Stimulated activated CD8-positive, alpha-beta memory T cell treated with anti-CD3 and anti-CD28 coated beads, Interleukin-12 subunit alpha, Interleukin-12 subunit beta, amount 100 ng/mL, for 1 hour (primary cell): ENCODE measurements at places on chromosomes 12 and 14.

DNA sequence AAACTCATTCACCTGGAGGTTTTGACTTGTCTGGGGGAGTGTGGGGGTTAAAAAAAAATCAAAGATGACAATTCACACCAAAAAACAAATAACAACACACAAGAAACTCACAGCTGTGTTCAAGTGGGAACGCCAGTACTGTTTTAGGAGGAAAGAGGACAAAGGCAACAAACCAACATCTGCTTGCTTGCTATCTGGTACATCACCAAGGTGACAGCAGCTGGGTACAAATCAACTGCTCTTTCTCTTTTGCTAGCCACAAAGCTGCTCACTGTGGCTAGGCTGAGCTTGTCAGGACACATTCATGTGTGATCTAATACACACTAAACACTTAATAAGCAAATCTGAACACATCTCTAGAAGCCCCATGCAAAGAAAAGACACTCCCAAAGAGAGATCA lies 128.0 kb upstream of the RAP1B start:
- no peak for DNase-seq

- DNase-seq: no peak
These were observed at the start of gene MGST1 for GRCh38 chr12:16347391-16348298. Gene MGST1 (plus strand): TSS chr12:16347645. CDS start chr12:16354253, 6,608 bp downstream.

DNA sequence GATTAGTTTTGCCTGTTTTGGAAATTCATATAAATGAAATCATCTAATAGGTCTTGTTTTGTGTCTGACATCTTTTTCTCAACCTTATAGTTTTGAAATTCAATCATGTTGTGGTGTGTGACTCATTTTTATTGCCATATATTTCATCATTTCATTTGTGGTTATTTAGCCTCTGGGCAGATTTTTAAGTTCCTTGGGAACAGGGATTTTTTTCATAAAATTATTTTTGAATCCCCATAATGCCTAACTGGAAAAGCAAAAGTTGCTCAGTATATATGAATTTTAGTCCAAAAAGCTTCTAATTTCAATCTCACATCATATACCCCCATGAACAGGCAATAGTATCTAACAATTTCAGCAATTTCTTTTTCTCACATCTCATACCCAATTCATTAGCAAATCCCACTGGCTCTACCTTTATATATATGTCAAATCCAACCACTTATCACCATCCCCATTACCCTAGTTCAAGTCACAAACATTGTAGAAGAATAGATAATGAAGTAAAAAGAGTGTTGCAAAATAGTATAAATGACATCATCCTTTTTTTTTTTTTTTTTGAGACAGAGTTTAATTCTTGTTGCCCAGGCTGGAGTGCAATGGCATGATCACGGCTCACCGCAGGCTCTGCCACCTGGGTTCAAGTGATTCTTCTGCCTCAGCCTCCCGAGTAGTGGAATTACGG lies 2.6 kb upstream of the OR6J1 start:
- DNase-seq: no peak

DNA sequence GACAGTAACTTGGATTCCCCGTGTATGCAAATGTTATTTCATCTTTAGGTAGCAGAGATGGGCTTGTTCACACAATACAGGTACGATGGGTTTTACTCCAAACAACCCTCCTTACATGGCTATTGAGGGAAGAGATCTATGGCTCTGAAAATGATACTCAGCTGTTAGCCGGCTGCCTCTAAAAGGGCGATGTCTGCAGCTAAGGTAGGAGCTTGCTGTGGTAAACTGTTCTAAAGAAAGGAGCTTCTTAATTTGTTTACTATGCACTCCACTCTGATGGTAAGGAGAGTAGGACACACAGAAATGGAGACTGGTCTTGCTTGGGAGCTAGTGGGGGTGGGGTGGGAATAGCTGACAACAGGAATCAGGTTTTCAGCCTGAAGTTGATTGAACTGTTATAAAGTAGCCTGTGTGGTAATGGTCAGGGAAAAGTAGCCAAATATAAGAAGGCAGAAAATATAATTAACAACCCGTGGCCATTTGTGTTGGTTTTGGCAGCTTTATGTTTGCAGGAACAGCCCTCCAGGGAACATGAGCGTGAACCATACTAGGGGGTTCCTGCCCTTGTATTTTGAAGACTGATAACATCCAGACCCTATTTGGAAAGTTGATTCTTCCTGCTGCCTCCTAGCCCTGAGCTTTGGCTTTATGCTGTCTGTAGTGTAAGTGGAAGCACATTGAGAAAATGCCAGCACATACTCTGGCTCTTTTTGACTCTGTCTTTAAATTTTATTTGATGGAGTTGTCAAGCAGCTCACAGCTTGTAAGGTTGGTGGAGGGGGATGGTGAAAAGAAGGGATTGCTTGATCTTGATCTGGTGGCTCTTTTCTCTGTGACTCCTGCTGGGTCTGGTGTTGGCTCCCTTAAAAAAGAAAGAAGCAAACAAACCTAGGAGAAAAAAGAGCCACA lies 929.8 kb downstream of the DIO2 start:
- DNase-seq: no peak

DNA sequence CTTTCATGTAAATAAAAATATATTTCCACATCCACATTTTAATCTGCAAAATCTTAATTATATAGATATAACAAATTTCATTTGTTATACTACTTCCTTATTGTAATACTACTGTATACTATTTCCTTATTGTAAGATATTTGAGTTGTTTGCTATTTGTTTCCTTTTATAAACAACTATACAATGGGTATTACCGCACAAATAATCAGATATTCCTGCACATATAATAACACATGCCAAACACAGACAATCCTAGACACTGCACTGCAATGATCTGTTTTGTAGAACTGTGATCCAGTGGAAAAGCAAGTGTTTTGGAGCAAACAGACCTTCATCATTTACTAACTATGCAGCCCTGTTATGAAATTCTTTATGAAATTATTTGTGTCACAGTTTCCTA lies 30.5 kb downstream of the PRKD1 start:
- no peak for DNase-seq
